ENCODE measurements at places on chromosomes 11 and 22.

DNA sequence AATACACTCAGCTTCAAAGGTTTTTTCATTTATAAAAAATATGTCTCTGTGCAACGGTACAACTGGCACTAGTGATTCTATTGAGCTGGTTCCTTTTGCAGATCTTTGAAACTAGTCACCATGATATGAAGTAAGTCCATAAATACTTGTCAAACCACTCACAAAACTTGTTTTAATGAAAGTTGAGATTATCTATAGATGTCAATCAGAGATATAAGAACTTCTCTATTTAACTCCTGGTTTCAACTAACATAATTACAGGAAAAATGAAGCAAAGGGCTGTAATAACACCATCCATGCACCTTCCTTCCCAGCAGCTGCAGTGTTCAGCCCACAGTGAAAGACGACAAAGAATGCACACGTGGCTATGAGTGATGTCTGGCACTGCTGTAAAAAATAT lies 44.7 kb downstream of the TMEM123 start:
- DNase-seq: no peak

GRCh38 chr22:22815397-22816170 lies 72.0 kb upstream of the IGLL5 start:
- DNase-seq: no peak

GRCh38 chr22:27116312-27117086 lies 459.1 kb downstream of the MIAT start:
- no peak for DNase-seq

GRCh38 chr11:61515686-61516085 lies 7.1 kb downstream of the LRRC10B start:
- DNase-seq: no peak

GRCh38 chr11:127052404-127052803 lies 51.8 kb upstream of the KIRREL3 start:
- no peak for DNase-seq

- DNase-seq: no peak
These were observed 30.9 kb upstream of the MPEG1 start for GRCh38 chr11:59243633-59244032.

DNA sequence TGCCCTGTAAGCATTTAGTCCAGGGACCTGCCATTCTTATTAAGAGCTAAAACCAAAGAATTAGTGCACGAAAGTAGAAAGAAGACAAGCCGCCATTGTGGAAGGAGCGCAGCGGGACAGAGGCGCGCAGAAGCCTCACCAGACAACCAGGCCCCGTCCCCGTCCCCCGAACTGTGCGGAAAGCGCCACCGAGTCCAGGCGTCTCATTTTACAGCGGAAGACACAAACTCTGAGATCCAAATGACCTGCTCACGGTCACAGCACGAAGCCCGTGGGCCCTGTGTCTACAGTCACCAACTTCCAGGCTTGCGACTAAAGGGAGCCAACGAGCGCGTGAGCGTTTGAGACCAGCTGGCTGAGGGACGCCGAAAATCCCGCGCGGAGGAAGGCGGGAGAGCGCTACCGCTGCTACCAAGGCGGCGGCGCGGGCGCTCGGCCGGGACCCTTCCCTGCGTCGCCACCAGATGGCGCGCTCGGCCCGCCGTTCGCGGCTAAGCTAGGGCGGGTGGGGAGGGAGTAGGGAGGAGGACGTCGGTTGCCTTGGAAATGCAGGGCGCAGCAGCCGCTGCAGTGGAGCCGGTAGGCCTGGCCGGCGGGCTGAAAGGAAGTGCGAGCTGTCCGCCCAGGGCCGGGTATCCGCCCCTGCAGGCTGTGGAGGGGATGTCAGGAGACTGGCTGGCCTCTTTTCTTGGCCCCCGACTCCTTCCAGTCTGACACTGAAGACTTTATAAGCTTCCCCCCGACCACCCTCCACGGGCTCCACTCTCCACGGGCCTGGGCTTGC lies 434 bp upstream of the CCDC83 start:
- DNase-seq: peak; percentile 97

- DNase-seq: peak; percentile 59
These were observed 10.8 kb upstream of the CD81 start for GRCh38 chr11:2366276-2366675.

- no peak for DNase-seq
These were observed 528 bp downstream of the WEE1 start for GRCh38 chr11:9573775-9574621.

GRCh38 chr22:50184902-50185374 lies 775 bp upstream of the TRABD start:
- no peak for DNase-seq

GRCh38 chr22:17199003-17199731 lies 20.1 kb downstream of the ADA2 start:
- DNase-seq: peak; percentile 89

DNA sequence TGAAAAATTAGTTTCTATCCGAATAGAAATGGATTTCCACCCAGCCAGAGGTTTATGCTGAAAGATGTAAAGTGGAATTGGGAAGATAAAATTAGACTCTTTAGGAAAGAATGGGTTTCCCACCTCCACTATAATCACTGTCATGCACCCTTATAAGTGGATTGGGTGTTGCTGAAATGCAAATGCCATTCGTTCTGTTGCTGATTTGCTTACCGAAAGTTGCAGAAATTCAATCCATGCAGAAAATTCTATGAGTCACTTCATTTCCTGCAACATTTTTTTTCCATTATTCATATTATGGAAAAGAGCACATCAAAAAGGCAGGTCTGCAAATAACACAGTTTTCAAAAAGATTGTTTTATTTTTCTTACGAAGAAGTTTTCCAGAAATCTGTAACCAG lies 65.6 kb downstream of the LDLRAD3 start:
- no peak for DNase-seq

DNA sequence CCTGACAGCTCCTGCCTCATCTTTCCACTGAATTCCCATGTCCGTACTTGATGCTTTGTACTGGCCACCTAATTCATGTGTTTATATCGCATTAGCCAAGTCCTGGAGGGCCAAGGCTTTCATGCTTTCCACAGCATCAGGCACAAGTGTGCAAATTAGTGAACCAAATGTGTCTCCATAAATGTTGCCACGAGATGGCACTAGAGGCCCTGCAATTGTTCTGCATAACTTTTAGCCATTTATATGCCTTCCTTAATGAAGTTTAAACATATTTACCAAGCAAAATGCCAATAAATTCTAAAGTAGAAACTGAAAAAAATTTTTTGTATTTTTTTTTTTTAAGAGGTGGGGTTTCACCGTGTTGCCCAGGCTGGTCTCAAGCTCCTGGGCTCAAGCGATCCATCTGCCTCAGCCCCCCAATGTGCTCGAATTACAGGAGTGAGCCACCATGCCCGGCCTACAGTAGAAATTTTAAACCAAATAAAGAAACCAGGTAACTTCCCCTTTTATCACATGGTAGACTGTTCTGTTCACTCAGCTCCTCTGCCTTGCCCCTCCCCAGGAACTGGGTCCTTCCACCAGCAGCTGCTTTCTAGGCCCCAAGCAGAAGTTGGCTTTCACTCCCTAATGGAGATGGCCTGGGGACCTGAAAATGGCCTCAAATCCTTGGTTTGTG lies 20.8 kb upstream of the IL18BP start:
- DNase-seq: peak; percentile 44

GRCh38 chr11:68471360-68472340 lies 11.1 kb downstream of the PPP6R3 start:
- DNase-seq: no peak

DNA sequence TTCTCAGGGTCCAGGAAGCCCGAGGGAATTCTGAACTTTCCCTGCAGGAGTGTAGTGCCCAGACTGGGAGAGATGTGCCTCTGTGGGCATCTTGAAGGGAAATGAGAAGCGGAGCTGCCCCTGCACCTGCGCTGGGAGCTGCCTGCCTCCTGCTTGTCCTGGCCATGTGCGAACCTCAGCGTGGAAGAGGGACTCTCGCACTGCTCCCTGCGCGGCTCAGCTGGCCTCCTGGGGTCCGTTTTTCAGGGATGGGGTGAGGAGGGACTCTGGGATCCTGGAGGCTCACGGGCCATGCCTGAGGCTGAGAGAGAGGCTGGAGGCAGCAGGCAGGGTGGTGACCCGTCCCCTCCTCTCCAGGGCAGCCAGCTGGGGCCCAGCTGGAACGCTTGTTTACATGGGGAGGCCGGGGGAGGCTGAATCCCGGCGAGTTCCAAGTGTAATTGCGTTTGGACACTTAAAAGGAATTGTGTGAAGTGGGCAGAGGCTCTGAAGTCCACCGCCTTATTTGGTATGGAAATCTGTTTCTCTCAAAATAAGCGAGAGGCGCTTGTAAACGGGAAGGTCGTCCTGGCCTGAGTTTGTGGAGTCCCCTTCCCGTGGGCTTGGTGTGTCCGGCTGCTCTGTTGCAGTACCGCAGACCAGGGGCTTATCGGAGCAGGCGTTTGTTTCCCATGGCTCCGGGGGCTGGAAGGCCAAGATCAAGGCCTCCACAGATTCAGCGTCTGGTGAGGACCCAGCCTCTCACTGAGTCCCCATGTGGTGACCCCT lies 1.2 kb upstream of the MRGPRF start:
- DNase-seq: peak; percentile 69

GRCh38 chr11:31240340-31240904 lies 129.1 kb downstream of the DCDC1 start:
- DNase-seq: peak; percentile 33

GRCh38 chr11:64885367-64886286 lies 7.2 kb upstream of the EHD1 start:
- DNase-seq: no peak

- DNase-seq: no peak
These were observed 98.0 kb upstream of the TBCEL start for GRCh38 chr11:120925944-120926343.

DNA sequence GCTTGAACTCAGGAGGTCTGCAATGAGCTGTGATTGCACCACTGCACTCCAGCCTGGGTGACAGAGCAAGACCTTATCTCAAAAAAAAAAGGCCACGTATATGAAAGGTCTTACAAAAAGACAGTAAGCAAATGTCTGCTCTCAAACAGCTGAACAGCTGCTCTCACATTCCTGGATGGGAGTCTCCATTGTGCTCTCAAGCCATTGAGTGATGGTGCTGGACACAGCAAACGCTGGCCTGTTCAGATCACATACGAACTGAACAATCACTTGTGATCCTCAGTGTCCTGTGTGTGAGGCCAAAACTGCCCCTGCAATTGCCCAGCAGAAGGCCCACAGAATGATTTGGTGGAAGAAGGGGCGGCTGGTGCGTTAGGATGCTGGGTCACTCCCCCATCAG lies 34.4 kb upstream of the YWHAH start:
- DNase-seq: no peak

DNA sequence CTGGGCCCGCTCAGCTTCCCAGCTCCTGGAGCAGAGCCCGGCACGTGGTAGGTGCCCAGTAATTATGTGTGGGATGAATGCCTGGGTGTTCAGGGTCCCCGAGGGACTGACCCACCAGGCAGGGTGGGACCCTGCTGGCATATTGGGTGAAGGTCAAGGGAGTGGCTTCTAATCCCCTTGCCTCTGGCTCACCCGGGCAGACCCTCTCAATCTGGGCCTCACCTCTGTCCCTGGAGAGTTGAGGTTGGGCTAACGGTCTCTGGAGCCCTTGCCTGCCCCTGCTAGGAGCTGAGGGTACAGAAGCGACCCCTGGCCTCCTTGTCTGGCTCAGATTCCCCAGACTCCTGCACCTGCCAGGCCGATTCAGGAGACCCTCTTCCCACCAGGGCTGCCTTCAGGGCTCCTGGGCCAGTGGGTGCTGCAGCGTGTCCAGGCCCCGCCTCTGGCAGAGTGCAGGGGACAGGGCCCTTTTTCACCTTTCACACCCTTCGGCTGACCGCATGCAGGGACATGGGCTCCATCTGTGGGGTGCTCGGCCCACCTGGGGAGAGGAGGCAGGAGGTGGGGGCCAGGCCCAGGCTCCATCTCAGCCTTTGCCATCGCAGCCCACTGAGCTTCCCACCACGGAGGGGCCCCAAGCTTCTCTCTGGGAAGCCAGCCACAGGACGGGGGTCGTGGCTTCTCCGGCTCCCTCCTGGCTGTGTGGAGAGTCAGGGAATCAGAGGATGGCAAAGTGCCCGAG lies 3.8 kb upstream of the CTSD start:
- no peak for DNase-seq

DNA sequence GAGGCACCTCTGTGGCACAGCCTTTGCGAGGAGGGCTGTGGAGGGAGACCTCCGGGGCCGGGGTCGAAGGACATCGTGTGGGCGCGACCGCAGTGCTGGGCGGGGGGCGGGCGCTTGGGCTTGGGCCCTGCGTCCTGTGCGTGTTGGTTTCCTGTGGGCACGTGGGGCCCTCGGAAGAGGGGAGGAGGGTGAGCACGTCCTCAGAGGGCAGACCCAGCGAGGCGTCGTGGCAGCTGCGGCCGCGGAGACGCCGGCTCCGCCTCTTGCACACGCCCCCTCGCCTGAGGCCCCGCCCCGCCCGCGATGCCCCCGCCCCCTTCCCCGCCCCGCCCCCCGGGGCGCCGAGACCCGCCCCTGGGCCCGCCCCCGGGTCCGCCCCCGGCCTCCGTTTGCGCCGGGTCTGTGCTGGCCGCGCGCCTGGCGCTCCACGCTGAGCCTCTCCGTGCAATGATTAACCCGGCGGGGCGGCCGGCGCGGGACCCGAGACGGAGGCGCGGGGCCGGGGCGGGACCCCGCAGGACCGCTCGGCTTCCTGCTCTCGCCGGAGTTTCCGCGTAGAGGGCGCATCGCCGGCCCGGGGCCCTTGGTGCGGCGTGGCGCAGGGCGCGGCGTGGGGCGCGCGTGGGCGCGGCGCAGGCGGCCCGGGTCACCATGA lies at the start of gene PRR5:
PRR5 (plus strand) TSS at position 381 of the 655 bp plus-strand sequence; CDS start at position 652, 271 bp downstream.
- DNase-seq: peak; percentile 91

- DNase-seq: no peak
These were observed 28.6 kb downstream of the GNB1L start for GRCh38 chr22:19825904-19826618.

DNA sequence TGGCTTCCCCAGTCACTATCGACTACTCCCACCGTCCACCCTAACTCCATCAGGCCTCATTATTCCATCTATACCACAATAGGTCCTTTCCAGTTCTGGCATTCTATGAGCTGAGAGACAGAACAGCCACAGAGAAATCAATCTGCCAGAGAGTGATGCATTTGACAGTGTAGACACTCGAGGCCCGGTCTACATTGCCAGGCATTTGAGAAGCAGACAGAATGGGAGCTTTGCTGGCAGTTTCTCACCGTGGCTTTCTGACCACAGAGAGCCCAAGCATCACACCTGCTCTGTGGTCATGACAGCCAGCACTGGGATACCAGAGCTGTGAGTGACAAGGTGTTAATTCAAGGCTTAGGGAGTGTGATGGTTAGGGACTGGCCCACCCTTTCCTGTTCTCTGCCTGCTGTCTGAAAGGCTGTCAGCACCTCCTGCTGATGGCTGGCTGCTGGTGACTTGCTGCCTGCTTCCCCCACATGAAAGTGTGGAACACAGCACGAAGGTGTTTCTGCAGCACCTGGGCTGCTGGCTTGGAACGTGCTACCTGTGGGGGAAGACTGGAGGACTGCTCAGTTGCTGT lies 137.8 kb downstream of the KIRREL3 start:
- DNase-seq: no peak

DNA sequence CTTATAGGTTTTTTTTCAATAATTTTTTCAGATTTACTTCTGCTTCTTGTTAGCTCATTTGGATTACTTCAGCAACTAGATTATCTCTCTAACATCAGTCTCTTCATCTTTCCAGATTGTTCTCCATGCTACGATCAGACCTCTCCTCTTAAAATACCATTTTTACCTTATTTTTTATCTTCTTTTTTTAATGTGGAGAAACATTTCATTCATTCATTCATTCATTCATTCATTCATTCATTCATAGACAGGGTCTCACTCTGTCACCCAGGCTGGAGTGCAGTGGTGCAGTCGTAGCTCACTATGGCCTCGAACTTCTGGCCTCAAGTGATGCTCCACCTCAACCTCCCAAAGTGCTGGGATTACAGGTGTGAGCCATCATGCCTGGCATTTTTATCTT lies 189.4 kb downstream of the UVRAG start:
- no peak for DNase-seq

All from right hindlimb (tissue), 1 donor.